ENCODE measurements at places on chromosomes 13 and 19.

DNA sequence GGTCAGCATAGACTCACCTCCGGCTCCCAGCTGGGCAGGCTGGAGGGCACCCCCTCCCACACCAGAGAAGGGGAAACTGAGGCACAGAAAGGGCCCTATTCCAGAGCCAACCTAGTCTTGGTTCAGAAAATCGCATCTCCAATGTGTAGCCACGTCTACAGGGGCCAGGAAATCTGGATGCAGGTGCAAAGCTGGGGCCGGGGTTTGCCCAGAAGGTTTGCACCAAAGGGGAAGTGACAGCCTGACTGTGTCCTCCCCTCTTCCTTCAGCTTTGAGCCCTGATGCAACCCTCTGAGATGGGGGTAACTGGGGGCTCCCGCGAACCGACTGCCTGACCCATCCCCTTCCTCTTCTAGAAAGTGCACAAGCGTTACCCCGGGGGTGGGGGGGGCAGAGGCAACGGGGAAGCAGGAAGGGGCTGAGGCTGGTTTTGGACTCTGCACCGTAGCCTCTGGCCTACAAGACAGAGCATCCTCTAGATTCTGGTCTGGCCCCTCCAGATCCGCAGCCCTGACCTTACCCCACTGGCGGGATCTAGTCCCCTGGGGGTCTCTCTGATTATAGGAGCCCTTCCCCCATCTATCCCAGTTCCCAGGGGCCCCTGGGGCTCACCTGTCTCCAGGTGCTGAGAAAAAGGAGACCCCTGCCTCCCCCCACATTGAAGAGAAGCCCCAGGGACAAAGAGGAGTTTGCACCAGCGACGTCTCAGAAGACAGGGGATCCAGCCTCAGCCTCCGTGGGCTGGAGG, 1.1 kb upstream of the ONECUT3 start:
- no peak for DNase-seq

- DNase-seq, result no peak
Observed at GRCh38 chr19:36916991-36917390, 859 bp downstream of the ZNF568 start.

- DNase-seq, result no peak
Observed at GRCh38 chr13:34006011-34006410, 188.1 kb downstream of the RFC3 start.

- no peak for DNase-seq
Observed at GRCh38 chr13:22482496-22483000, 698.2 kb upstream of the SGCG start.

GRCh38 chr13:52644108-52644507, 1.9 kb downstream of the HNRNPA1L2 start:
- no peak for DNase-seq

DNA sequence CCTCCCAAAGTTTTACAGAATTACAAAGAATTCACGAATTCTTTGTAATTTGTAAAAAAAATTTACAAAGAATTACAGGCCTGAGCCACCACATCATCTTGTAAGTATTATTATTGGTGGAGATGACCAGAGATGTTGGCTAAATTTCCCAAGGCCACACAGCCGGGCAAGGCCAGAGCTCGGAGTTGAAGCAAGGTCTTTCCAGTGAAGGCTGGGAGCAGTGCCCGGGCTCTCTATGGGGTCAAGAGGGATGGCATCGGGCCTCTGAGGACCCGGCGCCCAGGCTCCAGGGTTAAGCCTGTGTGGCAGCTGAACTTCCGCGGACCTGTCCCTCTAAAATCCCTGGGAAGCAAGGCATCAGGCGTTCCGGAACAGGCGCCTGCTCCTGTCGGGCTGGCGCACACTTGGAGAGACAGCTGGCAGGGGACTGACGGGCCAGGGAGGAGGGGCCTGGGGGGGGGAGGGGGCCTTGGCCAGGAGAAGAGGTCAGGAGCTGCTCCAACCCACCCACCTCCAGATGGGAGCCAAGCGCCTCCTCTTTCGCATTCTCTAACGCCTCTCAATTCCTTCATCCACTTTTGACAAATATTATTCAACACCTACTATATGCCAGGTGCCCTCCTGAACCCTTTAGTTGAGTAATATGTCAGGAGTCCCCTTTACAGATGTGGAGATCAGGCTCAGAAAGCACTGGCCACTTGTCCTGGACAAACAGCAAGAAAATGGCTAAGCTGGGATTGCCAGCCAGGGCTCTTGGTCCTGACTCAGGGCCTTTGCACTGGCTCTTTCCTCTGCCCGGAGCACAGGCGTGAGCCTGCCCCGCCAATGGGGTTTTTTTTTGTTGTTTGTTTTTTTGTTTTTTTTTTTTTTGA, 36.8 kb upstream of the SEMA6B start:
- DNase-seq, result no peak

DNA sequence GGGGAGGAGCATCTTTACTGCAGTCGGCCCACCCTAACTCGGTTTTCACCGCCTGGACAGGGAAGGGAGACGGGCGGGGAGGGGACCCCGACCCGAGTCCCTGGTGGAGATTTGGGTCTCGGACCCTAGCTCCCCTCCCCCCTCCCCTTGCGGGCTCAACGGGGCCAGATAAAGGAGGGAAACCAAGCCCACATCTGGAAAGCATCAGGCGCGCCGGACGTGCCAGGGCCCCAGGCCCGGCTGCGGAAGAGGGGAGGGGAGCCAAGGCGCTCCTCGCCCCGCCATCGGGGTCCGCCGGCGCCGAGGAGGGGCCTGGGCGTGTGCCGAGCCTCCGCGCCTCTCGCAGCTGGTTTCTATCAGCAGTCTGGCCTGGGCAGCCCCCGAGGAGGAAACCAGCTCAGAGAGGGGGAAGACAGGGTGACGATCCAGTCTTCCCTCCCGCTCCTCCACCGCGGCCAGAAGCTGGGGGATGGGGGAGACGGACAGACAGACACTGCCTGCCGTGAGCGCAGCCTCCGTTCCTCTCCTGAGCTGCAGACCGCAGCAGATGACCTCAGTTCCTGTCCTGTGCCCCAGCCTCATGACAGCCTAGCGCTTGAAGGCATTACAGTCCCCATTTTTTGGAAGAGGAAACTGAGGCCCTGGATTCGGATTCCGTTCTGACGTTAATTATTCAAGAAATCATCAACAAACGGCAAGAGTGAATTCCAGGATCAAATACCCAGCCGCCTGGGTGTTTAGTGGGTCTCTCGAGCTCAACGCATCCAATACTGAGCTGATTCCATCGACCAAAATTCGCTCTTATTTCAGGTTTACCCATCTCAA, 3.6 kb upstream of the GNG8 start:
- DNase-seq, result peak; percentile 60

- no peak for DNase-seq
Observed at GRCh38 chr19:5631567-5632240, 8.8 kb downstream of the SAFB start.

- no peak for DNase-seq
Observed at GRCh38 chr13:109883181-109884180, 97.1 kb upstream of the IRS2 start.

DNA sequence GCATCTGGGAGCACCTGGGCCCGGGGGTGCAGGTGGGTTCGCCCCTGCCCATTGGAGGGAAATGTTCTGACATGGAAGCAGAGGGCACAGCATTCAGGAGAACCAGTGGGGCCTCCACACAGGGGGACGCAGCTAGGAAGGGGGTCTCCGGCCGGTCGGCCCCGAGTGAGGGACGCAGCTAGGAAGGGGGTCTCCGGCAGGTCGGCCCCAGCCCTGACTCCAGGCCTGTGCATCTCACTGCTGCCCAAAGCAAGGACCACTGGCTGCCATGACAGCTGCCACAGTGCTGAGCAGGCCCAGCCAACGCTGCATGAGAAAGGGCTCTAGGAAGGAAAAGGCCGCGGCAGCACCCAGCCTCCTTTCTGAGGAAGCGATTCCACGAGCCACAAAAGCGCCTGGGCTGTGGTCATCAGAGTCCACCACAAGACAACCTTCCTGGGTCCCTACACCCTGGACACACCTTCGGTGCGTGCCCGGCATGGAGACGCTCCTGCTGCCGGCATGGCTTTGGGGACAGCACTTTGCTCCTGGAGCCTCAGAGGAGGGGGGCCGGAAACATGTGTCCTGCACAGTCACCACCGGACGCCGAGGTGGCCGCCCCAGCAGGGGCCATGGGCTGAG, 9.7 kb downstream of the RASA3 start:
- DNase-seq, result no peak

- DNase-seq, result no peak
Observed at GRCh38 chr13:111202156-111202621, 87.1 kb downstream of the ARHGEF7 start.

DNA sequence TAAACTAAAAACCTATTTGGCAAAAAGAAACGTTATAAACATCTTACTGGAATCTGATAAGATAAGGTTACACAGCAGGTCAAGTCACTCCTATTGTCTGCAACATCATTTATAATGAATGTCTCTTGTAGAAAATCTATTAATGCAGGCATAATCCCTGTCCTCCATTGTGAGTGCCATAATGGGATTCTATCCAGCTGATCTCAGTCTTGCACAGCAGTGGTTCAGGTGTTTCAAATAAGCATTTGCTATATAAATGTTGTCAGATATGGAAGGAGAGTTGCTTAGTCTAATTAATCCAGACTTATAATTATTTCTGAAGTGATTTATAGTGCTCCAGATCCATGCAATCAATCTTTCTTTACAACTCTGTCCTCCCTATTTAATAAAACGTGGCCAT, 186.5 kb upstream of the ATXN8OS start:
- no peak for DNase-seq

DNA sequence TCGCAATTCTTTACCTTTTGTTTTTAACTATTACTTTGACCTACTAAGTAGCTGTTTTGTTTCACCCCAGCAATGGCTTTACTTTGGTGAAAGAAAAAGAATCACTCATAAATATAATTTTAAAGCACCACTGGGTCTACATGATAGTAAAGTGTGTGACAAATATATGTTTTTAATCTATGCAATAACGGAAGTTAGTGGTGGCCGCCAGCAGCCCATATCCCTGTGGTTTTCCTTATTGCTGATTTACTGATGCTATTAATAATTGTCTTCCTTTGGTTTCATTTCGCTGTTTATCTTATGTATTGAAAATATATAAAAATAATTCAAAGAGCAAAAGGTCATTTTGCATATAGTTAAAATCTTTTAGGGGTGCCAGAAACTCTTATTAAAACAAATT, 491.3 kb downstream of the DIAPH3 start:
- DNase-seq, result no peak

DNA sequence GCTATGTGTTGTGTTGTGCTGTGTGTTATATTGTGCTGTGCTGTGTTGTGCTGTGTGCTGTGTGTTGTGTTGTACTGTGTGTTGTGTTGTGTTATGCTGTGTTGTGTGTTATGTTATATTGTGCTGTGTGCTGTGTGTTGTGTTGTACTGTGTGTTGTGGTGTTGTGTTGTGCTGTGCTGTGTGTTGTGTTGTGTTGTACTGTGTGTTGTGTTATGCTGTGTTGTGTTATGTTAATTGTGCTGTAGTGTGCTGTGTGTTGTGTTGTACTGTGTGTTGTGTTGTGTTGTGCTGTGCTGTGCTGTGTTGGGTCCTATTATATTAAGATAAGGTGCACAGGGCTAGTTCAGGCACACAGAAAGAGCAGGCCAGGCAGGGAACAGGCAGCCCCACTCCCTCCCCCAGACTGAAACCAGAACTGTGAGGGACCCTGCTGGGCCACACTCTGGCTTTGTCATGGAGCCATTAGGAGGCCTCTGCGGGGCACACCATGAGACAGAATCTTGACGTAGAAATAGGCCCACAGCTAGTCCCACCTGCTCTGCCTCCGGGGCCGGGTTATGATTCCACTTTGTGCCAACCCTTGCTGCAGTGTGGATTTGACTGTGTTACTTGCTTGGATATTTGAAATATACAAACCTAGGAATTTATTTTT, 12.1 kb downstream of the SOX1 start:
- no peak for DNase-seq

- no peak for DNase-seq
Observed at GRCh38 chr19:18768046-18768771, 22.9 kb downstream of the COMP start.

DNA sequence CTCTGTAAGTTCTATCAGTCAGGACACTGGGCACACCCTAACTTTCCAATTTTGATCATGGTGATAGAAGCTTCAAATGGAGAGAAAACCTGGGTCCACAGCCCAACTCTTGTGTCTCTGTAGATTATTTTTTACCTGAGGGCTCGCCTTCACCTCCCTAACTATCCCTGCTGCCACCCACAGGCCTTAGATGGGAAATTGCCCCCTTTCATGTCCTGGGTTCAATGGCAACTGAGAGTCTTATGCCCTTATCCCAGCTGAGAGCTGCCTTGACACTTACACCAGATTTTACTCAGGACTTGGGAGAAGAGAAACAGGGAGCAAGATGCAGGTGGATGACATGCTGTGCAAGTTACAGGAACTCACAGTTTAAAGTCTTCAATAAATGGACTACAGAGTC, 81.7 kb downstream of the RAP2A start:
- DNase-seq, result no peak

GRCh38 chr13:38328699-38329098, 21.0 kb upstream of the UFM1 start:
- no peak for DNase-seq

DNA sequence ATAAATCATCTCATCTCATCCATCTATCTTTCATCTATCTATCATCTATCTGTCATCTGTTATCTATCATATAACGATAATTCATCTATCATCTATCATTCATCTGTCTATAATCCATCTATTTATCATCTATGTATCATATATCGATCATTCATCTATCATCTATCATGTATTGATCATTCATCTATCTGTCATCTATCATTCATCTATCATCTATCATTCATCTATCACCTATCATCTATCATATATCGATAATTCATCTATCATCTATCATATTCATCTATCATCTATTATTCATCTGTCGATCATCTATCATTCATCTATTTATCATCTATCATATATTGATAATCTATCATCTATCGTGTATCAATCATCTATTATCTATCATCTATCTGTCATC, 100.4 kb upstream of the ZNF492 start:
- DNase-seq, result no peak

DNA sequence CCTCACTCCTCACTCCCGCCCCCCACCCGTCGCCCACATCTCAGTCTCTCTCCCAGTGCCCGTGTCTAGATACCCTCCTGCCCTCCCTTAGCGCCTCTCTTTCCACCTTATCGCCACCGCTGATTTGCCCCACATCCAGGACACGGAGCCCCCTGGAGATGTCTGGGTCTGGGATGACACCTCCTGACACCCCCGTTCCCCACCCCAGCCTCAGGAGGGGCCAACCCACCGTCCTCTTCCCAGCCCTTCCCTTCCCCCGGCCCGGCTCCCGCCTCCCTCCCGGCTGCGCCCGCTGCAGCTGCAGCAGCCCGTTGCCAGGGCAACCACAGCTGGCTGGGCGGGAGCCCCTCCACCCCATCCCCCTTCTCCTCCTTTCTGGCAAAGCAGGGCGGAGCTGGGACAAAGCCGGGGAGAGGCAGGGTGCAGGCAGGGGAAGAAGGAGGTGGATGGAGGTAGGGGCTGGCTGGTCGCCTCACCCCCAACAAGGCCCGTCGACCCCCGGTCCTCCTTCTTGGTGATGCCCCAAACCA, 13.5 kb downstream of the DPF1 start:
- DNase-seq, result no peak

- no peak for DNase-seq
Observed at GRCh38 chr19:21709464-21709863, 57.9 kb downstream of the ZNF100 start.

GRCh38 chr19:9061879-9062278, 25.0 kb upstream of the OR1M1 start:
- DNase-seq, result no peak

GRCh38 chr19:29873024-29873800, 61.4 kb downstream of the CCNE1 start:
- peak; percentile 76 for DNase-seq

Measured in activated naive CD8-positive, alpha-beta T cell treated with anti-CD3 and anti-CD28 coated beads for 36 hours (primary cell).